DND-41 (cell line): ENCODE measurements at places on chromosomes 1 and 21.

DNA sequence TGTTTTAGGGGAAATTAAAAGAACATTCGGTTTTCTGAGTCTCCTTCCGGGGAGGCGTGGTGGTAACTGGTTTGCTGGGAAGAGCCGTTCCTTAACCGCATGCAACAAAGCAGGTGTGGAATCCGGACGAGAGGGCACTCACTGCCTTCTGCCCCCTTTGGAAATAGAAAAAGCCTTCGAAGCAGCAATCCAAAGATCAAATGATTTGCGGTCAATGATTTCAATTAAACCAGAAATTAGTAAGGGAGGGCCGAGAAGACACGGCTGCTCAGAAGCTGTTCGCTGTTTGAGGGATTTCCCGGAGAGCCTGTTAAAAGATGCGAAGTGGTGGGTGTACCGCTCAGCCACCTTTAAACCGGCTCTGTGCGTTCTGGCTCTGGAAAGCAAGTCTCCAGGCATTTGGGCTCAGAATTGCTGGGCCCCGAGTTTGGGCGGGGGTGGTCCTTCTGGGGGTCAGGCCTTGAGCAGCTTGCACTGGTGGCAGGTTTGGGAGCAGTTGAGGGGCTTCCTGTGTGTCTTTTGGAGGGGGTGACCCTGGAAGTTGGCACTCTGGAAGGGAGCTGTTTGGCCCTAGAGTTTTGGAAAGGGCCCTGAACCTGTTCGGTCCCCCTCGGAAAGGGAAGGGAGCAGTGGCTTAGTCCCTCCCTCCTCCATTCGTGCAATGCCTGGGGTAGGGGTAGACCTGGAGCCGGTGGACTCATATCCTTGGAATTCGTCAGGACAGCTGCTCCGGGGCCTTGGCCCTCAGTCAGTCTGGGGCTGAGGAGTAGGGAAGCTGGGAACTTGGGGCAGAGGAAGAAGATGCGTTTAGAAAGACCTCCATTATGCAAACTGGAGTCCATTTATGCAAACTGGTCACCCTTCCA lies 3.1 kb downstream of the SIM2 start:
- peak overlapping the region; percentile 73 for H3K4me3 ChIP-seq
- peak; percentile 39 for DNase-seq
- H3K27ac ChIP-seq = peak overlapping the region; percentile 86
- no peaks in the 10 kb centered on the region for H3K36me3 ChIP-seq
- no peaks in the 10 kb centered on the region for H3K27me3 ChIP-seq

DNA sequence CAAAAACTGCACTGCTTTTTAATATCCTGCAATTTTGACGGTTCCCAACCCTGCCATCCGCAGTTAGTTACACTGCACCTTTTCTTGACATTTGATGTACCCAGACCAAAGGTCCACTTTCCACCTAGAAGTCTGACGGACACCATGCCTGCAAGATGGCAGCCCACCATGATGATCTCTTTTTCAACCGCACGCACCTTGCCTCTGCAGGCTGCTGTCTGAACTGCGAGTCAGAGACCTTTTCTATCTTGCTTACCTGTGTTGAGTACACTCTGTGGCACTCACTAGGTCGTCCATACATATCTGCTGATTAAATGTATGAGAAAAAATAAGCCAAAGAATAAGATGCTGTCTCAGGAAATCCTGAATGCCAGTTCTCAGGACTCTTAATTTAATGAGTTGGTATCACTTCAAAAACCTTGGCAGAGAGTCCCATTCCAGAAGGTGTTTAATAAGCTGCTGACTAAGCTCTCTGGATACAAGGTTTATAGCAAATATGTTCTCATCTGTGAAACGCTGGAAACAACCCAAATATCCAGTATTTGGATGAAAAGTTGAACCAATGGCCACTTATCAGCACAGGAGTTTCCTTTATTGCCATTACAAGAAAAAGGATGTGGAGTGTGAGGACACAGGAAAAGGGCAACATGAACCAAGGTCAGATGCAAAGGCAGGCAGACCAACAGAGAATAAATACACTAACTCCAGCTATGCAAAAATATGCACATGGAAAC lies 37.9 kb downstream of the GNG12 start:
- H3K4me1 ChIP-seq = no peaks in the 10 kb centered on the region
- no peaks in the 10 kb centered on the region for H3K36me3 ChIP-seq
- H3K27me3 ChIP-seq = peaks cover 2% of the 10 kb centered on the region

- H3K27ac ChIP-seq = no peak overlapping the region
- DNase-seq = no peak
- H3K4me1 ChIP-seq = no peaks in the 10 kb centered on the region
- H3K36me3 ChIP-seq = no peaks in the 10 kb centered on the region
Measured at GRCh38 chr1:233665575-233666270, 51.8 kb downstream of the KCNK1 start.

DNA sequence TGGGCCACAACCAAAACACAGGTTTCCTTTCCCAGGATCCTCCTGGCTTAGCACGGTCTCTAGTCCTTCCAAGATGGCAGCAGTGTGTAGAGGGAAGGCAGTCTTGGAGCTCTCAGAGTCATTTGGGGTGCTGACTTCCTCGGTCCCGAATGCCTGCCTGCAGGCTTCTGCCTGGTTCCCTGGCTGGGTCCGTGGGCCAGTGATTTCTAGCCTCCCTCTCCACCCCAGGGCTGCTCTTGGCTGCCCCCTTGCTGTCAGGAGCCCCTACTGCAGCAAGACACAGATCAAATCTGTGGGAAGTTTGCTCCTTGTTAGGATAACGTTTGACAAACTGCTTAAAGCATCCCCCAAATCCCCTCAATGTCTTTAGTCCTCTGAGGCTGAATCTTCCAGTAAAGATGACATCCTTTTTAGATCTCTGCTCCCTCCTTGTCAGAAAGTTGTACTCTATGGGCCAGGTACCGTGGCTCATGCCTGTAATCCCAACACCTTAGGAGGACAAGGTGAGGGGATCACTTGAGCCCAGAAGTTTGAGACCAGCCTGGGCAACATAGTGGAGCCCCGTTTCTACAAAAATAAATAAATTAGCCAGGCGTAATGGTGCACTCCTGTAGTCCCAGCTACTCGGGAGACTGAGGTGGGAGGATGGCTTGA lies 272.5 kb downstream of the RRAGC start:
- H3K27me3 ChIP-seq = peaks cover 6% of the 10 kb centered on the region
- H3K36me3 ChIP-seq = no peaks in the 10 kb centered on the region
- no peaks in the 10 kb centered on the region for H3K4me1 ChIP-seq
- peak; percentile 39 for DNase-seq

GRCh38 chr1:113088972-113089371 lies 16.0 kb downstream of the LRIG2 start:
- no peaks in the 10 kb centered on the region for H3K27me3 ChIP-seq
- peaks cover 17% of the 10 kb centered on the region; the same call in 1 of the 2 replicates for H3K36me3 ChIP-seq
- no peaks in the 10 kb centered on the region for H3K4me1 ChIP-seq
- no peak overlapping the region for H3K27ac ChIP-seq
- no peak for DNase-seq

DNA sequence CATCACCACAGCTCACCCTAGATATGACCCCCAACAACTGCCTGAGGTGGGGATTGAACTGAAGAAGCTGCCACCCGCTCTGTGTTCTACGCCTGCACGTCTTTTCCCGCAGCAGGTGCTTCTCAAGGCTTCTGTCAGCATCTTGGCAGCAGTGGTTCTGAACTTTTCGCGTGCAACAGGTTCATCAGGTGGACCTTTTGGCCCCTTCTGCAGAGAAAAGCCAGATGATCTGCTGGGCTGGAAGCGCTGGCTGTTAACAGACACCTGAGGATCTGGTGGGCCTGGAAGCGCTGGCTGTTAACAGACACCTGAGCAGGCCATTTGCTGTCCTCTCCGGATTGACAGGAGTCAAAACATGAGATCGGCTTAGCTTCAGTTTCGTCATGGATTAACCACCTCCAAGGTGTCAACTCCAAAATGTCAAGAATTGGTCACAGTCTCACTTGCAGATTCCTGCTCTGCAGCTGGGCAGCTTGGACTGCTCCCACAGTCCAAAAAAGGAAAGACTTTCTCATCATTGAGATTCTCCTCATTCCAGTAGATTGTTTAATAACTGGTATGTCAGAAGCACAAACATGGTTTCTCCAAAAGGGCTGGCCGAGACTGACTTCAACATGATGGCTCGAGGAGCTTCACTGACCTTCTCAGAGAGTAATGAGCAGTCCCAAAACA lies 4.7 kb downstream of the C1orf174 start:
- no peak overlapping the region for H3K4me3 ChIP-seq
- no peaks in the 10 kb centered on the region for H3K27me3 ChIP-seq

DNA sequence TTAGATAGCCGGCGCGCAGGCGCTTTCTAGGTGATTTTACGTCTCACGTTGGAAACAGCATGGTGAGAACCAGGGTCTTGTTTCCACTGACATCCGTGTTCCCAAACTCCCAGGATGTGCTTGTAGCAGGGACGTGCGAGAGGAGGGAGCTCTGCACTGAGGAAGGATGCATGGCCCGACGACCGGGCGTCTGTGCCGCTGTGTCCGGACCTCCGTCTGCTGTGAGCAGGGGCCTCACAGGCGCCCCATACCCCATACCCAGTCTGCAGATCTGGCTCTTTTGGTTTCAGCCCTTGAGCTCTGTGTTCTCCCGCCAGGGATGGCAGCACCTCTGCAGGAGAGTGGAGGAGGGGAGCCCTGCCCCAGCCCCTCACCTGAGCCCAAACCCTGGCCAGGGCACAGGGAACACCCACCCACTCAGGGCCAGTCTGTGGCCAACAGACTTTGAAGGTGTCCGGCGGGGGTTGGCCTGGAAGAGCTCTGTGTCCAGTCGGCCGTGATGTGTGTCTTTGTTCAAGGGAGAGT lies 67.2 kb upstream of the COL6A1 start:
- H3K36me3 ChIP-seq = no peaks in the 10 kb centered on the region
- no peak for DNase-seq
- no peaks in the 10 kb centered on the region for H3K27me3 ChIP-seq
- H3K4me3 ChIP-seq = no peak overlapping the region
- H3K27ac ChIP-seq = no peak overlapping the region
- H3K4me1 ChIP-seq = no peaks in the 10 kb centered on the region
